ENCODE measurements at places on chromosomes 3 and 15.

- no peak for DNase-seq
Measured at GRCh38 chr3:32989171-32989570, 37.7 kb downstream of the CCR4 start.

DNA sequence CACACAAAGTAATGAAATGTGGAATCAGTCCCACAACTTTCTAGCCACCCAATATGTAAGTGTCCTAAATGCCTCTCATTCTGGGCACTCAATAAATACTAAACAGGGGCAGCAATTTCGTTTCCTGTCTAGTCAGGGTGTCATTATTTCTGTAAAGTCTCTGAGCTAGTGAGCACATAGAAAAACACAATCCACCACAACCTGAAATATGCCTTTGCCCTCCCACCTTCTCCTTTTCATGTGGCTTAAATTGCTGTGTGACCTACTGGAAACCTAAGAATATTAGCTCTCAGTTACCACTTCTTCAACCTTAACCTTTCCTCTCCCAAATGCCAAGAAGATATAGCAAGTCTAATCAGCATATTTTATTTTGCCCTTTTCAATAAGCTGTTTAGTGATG lies 456.3 kb upstream of the KCNMB2 start:
- DNase-seq: no peak

GRCh38 chr15:100160953-100161352 lies 180.8 kb downstream of the ADAMTS17 start:
- DNase-seq: no peak

- DNase-seq: no peak
Measured at GRCh38 chr3:189937302-189938127, 183.2 kb downstream of the P3H2 start.

DNA sequence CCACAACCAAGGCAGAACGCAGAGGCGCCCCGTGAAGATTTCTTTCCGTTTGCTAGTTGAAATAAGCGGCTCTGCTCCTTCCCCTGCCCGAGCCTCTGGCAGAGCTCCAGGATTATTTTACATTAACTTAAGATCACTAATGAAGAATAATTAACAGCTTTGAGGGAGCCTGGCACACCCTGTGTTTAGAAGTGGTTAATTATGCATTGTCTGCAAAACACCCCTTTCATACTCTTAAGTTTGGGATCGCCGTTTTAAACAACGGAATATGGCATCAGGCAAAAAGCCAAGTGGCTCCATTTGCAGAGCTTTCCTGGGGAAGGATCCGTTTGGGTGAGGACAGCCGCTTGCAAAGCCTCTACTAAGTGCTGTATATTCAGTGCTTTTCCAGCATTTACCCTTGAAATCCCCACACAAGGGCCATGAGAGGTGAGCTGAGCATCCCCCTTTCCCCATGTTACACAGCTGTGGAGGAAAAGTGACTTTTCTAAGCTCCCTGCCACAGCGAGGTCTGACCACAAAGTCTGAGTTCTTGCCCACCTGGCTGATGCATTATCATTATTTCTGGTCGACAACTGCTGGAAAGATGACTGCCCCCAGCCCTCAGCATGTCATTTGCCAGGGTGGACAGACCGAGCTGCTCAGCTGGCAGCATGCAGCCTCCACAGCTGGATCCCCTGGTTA lies 33.9 kb downstream of the IQSEC1 start:
- no peak for DNase-seq

DNA sequence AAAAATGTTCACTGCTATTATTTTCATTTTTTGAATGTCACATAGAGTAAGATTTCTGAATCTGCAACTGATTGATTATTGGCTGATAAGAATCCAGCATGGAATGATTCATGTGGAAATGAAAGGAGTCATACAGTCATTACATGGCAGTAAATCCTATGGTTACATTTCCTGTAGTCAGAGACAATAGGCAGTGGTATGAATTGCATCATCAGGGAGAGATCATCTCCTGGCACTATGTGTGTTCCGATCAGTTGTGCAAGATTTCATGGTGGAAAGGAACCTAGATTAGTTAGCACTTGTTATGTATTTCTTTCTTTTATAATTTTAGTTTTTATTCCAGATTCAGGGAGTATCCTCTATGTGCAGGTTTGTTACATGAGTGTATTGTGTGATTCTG lies 38.8 kb downstream of the SLC12A1 start:
- DNase-seq: no peak
